ENCODE measurements at places on chromosomes 12 and 14.

DNA sequence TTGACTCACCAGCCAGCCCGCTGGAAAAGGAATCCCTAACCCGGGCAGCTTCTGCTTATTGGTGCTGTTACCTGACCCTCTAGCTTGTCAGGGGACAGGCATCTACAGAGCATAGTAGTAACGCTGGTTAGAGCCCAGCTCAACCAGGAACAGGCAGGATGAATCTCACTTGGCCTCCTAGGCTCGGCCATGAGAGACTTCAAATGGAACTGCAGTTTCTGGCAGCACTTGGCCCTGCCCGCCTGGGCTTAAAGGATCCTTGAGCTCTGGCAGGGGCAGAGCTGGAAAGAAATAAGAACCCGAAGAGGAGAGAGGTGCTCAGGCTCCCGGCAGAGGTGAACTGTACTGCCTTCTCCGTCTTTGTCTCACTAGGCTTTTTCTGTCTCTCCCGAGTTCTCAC, 2.3 kb upstream of the LHX5 start:
- DNase-seq, result no peak

- DNase-seq, result no peak
Observed at GRCh38 chr14:56559182-56559581, 20.4 kb upstream of the TMEM260 start.

DNA sequence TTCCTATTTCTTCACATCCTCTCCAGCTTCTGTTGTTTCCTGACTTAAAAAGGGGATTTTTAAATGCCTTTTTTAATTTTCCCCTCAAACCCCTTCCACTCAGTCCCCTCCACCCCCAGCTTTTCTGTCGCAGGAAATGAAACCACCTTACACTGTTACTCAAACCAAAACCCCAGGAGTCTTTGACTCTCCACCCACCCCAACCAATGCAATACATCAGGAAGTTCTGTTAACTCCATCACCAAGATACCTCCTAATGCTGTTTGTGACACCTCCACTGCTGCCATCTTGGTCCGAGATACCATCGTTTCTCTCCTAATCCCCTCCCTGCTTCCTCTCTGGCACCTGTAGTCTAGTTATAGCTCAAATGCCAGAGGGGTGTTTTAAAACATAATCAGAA, 25.4 kb upstream of the CPM start:
- peak; percentile 55 for DNase-seq

DNA sequence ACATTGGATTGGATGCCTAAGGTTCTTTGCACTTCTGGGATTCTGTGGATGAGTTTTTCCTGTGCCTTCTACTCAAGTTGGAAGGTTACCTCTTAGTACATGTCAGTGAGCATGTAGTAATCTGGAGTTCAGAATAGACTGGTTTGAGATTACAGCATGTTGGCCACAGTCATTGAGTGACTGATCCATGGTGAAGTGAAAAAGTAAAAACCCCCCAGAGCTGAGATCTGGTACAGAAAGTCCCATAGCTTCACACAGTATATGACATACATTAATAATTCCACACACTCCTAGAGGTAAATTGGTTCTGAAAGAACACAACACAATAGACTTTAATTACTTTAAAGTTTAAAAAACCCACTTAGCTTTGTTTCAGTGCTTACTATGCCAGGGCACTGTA, 11.9 kb upstream of the CCND2 start:
- no peak for DNase-seq

GRCh38 chr12:123996581-123996980, 23.6 kb downstream of the ZNF664 start:
- DNase-seq, result no peak

- no peak for DNase-seq
Observed at GRCh38 chr12:18285161-18285560, 23.8 kb downstream of the PIK3C2G start.

- no peak for DNase-seq
Observed at GRCh38 chr12:131530422-131530821, 180.5 kb upstream of the SFSWAP start.

GRCh38 chr14:89926694-89927093, 27.8 kb downstream of the EFCAB11 start:
- no peak for DNase-seq

DNA sequence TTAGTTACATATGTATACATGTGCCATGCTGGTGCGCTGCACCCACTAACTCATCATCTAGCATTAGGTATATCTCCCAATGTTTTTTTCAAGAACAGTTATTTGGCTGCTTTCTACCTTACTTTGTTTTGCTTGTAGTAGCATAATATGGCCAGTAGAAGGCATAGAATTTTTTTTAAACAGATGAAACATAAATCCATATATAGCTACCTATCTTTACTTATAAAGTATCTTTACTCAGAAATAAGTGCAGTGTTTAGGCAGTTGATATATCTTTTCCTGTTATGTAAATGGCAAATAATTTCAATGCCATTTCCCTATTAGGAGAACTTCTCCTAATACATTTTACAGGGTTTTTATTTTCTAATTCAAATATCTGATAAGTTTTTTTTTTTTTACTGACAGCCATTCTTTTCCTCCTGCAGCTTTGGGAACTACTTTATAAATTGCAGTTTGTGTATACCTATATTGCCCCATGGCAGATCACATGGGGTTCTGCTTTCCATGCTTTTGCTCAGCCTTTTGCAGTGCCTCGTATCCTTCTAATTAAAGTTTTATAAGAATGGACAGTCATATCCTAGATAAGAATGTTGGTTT, 143.1 kb downstream of the PCNX1 start:
- no peak for DNase-seq

GRCh38 chr14:74258764-74259035, 19.5 kb downstream of the VSX2 start:
- DNase-seq, result no peak

Measured in esophagus muscularis mucosa (tissue), 4 donors.